Vagina (tissue), 2 donors: ENCODE measurements at places on chromosomes 2 and 18. TPM values are rescaled to one million over a fixed set of nuclear protein-coding genes. Genes with fewer than 3 reads are reported as not detected.

- H3K36me3 ChIP-seq: no peaks in the 10 kb centered on the region
- H3K4me3 ChIP-seq: peak overlapping the region; percentile 38
- DNase-seq: no peak
- H3K27ac ChIP-seq: peak overlapping the region; percentile 44
These were observed 7.3 kb downstream of the ALPP start for GRCh38 chr2:232385660-232386489.

DNA sequence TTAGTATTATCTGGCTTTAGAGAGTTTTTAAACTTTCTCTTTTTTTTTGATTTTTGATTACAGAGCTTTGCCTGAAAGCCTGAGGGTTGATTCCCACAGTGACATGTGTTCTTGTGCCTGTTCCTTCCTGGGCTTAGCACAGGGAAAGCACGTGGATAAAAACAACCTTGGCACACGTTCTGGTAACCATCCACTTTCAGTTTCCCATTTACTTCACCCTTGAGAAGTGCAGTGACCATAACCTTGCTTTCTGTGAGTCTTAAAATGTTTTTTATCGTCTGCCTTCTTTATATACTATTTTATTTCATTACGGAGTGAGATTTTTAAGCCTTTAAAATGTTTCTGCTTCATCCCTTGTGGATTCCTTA, 11.5 kb downstream of the CD226 start:
- no peaks in the 10 kb centered on the region for H3K36me3 ChIP-seq
- H3K27ac ChIP-seq: no peak overlapping the region
- H3K4me3 ChIP-seq: no peak overlapping the region
- H3K27me3 ChIP-seq: no peaks in the 10 kb centered on the region

- H3K36me3 ChIP-seq: no peaks in the 10 kb centered on the region
- H3K4me3 ChIP-seq: no peak overlapping the region
- no peaks in the 10 kb centered on the region for H3K4me1 ChIP-seq
- H3K27ac ChIP-seq: no peak overlapping the region
These were observed 406.3 kb upstream of the PIK3C3 start for GRCh38 chr18:41548521-41549260.

Gene CNNM3
- 16.5 TPM for total RNA-seq

Gene DAPL1
- 101 TPM for total RNA-seq

Gene GAREM1
- total RNA-seq: 15.7 TPM

Gene EPHA4
- 24.1 TPM for total RNA-seq
